DND-41 (cell line): ENCODE measurements at places on chromosomes 11 and 22.

GRCh38 chr11:112012874-112013273 is 12.3 kb upstream of the DLAT start:
- DNase-seq = no peak

GRCh38 chr11:6646071-6646470 is 9.5 kb downstream of the DCHS1 start:
- DNase-seq = no peak

- DNase-seq = no peak
Measured at GRCh38 chr22:48926136-48926535, 901.5 kb downstream of the BRD1 start.

- no peak for DNase-seq
Measured at GRCh38 chr22:27238935-27239510, 562.5 kb downstream of the MN1 start.

DNA sequence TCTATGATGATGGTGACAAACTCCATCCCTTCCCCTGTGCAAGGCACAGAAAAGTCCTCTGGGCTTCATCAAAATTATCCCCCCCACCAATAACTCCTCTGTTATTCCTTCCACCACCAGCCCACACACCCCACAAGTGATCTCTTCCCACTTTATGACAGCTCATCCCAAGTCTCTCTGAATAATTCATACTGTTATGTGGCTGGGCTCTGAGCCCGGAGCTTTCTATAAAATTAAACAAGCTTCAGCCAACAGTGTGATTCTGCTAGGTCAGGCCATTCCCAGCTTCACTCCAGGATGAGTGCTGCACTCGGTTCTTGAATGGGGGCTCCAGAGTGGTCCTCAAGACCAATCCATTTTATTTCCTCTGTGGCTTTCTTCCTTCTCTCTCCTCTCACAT is 83.0 kb downstream of the INSC start:
- DNase-seq = no peak

DNA sequence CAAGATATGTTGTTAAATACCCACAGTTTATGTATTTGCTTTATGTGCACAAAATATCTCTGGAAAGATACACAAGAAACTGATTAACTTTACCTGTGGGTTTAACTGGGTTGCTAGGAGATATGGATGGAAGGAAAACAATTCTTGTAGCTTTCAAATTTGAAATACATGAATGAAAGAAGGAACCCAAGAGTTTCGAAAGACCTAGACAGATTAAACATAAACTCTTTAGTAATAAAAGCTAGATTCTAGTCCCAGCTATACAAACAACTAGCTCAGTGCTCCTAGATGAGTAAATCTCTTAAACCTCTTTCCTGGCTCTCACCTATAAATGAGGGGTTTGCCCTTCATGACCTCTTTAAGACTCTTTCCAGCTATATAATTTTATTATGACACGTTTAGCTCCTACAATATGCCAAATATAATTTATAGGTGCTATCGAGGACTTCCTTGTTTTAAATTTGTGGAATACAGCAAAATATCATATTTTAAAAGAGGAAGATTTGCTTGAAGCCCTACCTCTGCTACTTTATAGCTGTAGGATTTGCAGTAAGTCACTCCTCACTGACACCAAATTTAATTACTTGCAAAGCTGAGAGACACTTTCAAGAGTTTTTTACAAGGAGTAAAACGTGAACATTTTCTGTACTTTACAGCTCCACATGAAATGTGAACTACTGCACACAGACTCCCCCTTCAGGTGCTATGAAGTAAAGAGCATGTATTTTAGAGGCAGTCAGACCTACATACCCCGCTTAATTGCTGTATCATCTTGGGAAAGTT is 50.7 kb downstream of the RRAS2 start:
- no peak for DNase-seq

DNA sequence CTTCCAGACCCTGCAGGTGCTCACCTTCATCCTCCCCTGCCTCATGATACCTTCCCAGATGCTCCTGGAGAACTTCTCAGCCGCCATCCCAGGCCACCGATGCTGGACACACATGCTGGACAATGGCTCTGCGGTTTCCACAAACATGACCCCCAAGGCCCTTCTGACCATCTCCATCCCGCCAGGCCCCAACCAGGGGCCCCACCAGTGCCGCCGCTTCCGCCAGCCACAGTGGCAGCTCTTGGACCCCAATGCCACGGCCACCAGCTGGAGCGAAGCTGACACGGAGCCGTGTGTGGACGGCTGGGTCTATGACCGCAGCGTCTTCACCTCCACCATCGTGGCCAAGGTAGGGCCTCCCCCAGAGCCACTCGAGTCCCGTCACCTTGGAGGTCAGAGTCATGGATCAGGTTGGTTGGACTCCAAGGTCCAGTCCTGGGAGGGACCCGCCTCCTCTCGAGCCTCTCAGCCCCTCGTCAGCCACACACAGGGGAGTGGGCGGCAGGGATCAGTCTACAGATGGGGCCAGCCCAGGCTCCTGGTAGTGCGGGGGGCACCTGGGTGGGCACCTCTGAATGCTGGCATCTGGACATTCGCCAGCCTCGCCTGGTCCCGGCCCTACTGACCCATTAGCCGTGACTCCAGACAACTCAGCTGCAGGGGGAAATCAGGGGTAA is 34.8 kb upstream of the SLC22A12 start:
- DNase-seq = no peak

DNA sequence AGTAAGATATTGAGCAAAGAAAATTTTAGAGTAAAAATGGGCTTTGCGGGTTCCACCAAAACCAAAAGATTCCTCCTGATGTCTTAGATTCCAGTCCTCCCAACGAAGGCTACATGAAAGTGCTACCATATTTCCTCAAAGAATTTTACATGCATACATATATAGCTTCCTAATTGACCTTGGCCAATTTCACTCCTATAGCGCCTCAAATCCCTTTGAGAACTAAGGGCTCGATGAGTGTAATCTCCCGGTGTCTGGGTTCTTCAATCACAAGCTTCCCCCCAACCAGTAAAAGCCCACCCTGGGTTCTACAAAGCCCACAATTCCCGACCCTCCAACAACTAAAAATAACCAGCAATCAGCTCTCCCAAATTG is 1.2 kb downstream of the SIK3 start:
- DNase-seq = no peak

DNA sequence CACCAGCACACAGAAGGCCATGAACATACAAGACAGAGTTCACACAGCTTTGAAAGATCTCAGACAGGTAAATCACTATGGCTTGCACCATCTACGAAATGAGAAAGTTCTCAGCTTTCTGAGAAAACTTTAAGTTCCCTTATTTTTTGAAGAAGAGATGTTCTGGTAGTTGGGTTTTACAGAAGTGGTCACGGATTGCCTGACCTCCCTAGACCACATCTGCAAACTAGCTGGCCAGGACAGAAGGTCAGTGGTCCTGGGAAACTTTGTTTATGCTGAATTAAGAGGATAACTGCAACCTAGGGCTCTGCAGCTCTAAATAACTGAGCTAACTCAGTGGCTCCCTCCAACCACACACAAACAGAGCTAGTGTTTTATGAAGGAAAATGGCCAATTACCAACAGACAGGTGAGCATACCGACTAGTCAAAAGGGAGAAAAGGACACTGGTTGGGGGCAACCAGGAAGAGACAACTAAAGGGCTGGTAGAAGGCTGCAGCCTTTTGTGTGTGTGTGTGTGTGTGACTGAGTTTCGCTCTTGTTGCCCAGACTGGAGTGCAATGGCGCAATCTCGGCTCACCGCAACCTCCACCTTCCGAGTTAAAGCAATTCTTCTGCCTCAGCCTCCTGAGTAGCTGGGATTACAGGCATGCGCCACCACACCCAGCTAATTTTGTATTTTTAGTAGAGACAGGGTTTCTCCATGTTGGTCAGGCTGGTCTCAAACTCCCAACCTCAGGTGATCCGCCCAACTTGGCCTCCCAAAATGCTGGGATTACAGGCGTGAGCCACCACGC is 8.5 kb upstream of the SCN2B start:
- DNase-seq = no peak

- DNase-seq = no peak
Measured at GRCh38 chr11:126387857-126388256, 32.4 kb downstream of the ST3GAL4 start.

- DNase-seq = no peak
Measured at GRCh38 chr11:67571443-67571842, 12.2 kb upstream of the GSTP1 start.

DNA sequence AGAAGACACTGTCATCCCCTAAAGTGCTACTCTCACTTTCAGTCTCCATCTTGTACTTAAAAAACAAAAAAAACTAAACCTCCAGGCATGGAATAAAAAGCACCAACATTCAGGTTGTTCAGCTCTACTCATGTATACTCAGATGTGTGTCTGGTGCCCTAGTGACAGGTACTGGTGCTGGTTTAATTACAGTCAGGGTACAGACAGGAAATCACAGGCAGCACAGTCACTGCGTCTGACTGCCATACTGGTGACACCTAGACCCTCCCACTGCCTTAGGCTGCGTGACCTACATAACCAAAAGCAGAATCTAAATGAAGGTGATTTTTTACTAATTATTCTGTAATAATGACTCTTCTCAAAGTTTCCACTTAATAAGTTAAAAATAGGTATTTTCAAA is at the start of gene ARHGAP32:
ARHGAP32 (minus strand) TSS at position 176 of the 400 bp plus-strand sequence; CDS start at position 49, 127 bp downstream.
- DNase-seq = no peak

GRCh38 chr22:46803031-46803880 is 40.8 kb downstream of the TBC1D22A start:
- peak; percentile 52 for DNase-seq

- DNase-seq = no peak
Measured at GRCh38 chr11:96199563-96200025, 143.4 kb downstream of the MAML2 start.

GRCh38 chr11:32919338-32919737 is 26.7 kb downstream of the QSER1 start:
- DNase-seq = no peak

GRCh38 chr22:26851125-26851524 is 193.7 kb downstream of the MIAT start:
- no peak for DNase-seq

DNA sequence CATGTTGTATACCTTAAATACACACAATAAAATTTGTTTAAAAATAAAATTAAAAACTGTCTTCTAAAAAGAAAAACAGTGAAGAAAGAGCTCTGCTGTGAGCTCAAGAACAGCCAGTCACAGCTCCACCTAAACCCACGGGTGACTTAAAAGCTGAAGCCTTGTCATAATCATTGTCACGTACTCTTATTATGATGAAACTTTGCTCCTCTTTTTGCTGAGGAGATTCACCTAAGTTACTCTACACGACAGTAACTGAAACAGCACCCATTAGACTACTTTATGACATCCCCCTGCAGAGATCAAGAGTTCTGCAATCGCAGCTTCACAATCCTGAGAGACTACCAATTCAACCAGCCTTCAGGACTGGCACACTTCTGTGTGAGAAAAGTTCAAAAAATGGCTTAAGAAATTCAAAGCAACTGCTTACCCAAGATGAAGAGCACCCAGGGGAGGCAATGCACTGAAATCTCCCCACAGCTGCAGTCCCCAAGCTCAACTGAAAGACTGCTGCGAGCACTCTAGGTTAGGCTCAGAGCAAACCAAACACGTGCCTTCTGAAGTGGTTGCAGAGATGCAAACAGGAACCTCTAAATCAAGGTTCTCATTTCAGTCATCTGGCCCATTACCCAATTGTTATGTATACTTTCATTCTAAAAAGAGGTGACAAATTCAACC is at the start of gene JAML:
JAML (minus strand) TSS at position 501 of the 678 bp plus-strand sequence. CDS start 10,145 bp downstream, outside the sequence.
- peak; percentile 75 for DNase-seq

DNA sequence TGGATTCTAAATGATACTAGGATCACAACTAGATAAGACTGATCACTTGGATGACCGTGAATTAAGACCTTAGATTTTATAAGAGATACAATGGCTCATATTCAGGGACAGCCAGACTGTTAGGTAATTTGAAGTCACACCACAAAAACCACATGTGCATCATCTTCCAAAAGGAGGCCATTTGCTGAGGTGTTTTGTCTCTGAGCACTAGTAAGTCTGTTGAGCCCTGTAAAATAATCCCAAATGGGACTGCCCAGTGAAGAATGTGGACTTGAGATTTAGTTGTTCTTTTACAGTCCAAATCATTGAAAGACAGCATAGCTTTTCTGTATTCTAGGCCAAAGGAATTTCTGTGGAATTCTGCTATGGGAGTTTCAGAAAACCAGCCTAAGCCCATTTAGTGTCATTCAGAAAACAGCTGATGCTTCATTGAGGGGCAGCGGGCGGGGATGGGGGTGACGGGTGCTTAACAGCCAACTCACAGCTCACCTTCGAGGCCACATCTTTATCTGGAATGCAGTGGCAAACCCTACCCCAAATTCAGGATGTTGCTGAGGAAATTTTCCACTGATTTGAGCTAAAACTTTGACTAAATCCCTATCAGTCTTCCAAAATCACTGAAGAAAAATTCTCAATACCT is 80.1 kb upstream of the BIRC3 start:
- DNase-seq = no peak

DNA sequence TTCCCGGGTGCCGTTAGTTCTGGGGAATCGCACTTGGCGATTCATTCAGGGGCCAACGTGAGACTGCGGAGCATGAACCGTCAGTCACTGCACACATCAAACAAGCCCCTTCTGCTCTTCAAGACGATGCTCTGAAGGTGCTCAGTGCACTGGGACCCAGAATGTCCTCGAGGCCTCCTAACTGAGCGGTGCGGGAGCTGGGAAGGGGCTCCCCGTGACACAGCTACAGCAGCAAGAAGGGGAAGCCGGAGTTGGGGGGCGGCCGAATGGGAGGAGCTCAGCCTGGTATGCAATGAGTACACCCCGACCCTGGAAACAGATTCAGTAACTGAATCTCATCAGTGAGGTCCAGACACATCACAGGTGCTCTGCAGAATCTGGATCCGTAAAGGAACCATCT is 150.8 kb downstream of the SHANK2 start:
- DNase-seq = no peak

DNA sequence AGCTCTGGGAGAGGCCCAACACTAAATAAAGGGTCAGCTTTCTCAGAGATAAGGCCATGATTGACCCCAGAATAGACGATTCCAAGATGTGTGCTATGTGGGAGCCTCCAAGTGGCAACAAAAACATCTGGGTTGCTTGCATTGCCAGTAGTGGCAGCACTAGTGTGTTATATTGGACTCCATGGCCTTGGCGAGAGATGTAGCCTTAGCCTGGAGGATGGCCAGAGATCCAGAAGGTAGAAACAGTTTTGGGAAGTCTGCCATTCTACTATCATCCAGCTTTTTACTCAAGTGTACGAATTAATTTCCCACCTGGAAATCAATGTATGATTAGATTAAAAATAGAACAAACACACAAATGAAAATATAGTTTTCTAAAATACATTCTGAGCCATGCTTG is 3.0 kb downstream of the OR8D4 start:
- DNase-seq = no peak

GRCh38 chr22:36585841-36586240 is 56.9 kb upstream of the EIF3D start:
- DNase-seq = no peak

- DNase-seq = no peak
Measured at GRCh38 chr22:42528591-42529307, 9.2 kb upstream of the RRP7A start.

DNA sequence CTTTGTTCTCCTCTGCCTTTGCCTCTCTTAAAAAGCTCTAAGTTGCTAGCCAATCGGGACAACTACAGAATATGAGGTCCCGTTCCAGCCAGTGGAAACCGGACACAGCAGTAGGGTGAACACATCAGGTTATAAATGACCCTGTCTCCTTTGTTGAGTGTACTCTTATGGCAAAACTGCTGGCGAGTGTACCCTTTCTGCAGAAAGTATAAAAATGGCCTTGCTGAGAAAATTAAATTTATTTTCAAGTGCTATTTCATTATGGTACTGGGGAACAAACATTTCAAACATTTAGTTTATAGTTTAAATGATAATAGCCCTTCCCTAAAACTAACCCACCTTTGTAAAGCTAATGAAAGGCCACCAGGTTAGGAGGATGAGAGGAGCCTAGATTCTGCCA is 6.0 kb upstream of the LGALS12 start:
- DNase-seq = no peak
